ENCODE measurements at places on chromosomes 16 and 17. TPM values are rescaled to one million over a fixed set of nuclear protein-coding genes. Genes with fewer than 3 reads are reported as not detected.
A peak's percentile ranks its signal among the peaks of the same experiment; 100 is the strongest.

The SLC9A5 gene
- 1.4 TPM for total RNA-seq

The KRTAP4-1 gene
- not detected for total RNA-seq

The ZNF286A gene
- total RNA-seq, result 229 TPM

The ASIC2 gene
- total RNA-seq, result 0.74 TPM

The TBC1D26 gene
- total RNA-seq, result 2.4 TPM

The RNF43 gene
- not detected for total RNA-seq

- peak; percentile 64 for DNase-seq
Observed at GRCh38 chr17:36182176-36183000, 6.0 kb upstream of the TBC1D3B start.

DNA sequence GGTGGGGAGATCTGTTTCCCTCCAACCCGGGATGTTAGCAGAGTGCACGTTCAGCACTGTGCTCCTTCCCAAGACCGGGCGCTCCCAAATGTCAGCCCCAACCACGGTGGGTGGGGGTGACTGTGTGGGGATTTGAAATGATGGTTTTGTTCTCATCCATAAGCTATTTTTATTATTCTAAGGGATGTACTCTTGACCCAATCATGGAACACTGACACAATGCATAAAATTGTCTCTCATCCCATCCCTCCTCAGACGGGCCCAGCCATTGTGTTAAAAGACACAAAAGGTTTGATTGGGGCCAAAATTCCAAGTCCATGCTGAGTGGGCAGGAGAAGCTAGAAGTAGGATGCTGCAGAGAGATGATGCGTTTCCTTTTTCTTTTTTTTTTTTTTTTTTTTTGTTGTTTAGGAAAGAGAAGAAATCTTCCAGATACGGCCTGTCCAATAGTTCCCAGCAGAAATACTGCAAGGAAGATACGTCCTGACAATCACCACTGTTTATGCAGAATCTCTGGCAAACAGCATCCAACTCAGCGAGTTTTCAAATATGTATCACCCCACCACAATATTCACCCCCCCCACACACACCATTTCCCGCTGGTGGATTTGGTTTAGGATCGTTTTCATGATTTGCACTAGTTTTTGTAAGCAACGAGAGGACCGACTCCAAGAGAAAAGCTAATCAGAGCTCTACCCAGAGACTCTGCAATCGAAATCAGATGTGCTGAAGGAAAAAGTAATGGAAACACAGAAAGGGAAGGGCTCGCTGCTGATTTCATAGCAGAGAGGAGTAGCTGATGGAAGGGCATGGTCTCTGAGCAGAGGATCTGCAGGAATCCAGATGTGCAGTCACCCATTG is 163.5 kb upstream of the DYNLRB2 start:
- no peak for DNase-seq

GRCh38 chr16:65069766-65070165 is 52.1 kb downstream of the CDH11 start:
- no peak for DNase-seq

- no peak for DNase-seq
Observed at GRCh38 chr17:33582661-33583060, 289.6 kb upstream of the ASIC2 start.

DNA sequence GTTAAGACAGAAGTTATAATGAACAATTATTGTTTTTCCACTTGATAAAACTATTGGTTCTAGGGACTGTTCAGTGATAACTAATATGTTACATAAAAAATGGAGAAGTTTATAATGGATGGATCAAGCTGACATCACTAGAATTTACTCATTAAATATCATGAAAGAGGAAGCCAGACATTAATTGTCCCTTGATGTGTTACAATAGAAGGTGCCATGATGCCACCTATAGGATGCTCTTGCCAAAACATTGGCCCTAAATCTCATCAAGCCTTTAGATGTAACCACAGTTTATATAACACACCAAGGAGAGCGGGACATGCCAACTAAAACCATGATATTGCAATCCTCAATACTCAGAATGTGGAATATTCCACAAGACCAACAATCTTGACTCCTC is 147.9 kb upstream of the MON1B start:
- no peak for DNase-seq

GRCh38 chr17:51585514-51586104 is 325.3 kb downstream of the UTP18 start:
- DNase-seq, result peak; percentile 40

GRCh38 chr17:7756968-7757367 is 39.4 kb downstream of the DNAH2 start:
- DNase-seq, result no peak

Data from glutamatergic neuron (in vitro differentiated cells).